ENCODE measurements at places on chromosomes 12 and 14.

- no peak for DNase-seq
Observed at GRCh38 chr12:46788072-46788887, 37.5 kb downstream of the SLC38A4 start.

- no peak for DNase-seq
Observed at GRCh38 chr12:59632408-59632807, 36.6 kb downstream of the SLC16A7 start.

DNA sequence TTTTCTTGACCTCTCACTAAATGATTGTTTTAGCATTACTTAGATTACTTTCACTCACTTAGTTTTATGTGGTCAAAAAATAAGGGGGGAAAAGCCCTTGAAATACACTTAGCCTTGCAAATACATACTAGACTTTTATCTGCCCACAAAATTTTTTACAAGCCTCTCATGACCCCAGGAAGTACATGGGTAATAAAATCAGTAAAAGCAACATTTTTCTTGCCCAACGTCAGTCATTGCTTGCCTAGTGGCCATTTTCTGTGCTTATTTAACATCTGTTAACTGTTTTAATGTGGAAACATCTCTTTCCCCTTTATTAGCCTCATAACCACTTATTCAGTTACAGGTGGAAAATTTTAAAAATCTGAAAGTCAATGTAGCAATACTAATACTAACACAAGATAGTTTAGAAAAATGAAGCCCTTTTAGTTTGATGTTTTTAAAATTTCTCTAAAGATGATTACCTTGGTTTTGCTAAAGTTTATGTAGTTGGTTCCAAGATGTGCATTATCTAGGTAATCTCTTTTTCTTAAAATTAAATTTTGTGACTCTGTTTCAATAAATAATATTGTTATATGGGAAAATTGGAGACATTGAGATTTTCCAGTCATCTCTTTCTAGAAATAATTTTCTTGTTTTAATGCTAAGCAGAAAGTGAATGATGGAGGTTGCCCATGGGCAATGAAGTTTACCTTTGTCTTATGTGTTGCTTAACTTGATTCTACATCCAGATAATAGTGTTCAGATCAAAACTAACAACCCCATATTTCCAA is 175.5 kb downstream of the TMTC2 start:
- peak; percentile 28 for DNase-seq

DNA sequence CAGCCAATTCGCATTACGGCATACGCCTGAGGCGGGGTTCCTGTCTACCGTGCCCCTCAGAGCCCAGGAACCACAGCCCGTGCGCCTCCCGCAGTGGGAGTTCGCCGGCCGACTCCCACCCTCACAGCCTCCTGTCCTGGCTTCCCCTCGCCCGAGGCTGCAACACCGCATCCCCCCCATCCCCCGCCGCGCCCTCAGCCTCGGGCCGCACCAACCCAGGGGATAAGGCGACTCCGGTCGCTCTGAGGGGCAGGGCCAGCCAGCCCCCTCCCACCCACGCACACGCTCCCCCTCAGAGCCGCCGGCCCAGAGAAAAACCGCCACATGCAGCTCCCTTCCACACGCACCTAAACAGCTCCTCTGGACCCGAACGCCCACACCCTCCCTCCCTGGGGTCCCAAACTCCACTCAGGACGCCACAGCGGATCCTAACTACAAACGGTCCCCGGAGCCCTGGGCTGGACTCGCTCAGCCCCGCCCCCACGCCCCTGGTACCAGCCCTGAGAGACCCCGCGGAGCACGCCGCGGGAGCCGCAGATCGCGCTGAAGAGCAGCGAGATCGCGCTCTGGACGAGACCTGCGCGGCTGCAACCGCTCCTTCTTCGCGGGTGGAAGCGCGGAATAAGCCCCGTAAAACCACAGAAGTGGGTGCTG is at the start of gene C14orf39:
Gene C14orf39 (minus strand): TSS at position 466 of the 654 bp plus-strand sequence. CDS start 985 bp downstream, outside the sequence.
- DNase-seq: no peak

DNA sequence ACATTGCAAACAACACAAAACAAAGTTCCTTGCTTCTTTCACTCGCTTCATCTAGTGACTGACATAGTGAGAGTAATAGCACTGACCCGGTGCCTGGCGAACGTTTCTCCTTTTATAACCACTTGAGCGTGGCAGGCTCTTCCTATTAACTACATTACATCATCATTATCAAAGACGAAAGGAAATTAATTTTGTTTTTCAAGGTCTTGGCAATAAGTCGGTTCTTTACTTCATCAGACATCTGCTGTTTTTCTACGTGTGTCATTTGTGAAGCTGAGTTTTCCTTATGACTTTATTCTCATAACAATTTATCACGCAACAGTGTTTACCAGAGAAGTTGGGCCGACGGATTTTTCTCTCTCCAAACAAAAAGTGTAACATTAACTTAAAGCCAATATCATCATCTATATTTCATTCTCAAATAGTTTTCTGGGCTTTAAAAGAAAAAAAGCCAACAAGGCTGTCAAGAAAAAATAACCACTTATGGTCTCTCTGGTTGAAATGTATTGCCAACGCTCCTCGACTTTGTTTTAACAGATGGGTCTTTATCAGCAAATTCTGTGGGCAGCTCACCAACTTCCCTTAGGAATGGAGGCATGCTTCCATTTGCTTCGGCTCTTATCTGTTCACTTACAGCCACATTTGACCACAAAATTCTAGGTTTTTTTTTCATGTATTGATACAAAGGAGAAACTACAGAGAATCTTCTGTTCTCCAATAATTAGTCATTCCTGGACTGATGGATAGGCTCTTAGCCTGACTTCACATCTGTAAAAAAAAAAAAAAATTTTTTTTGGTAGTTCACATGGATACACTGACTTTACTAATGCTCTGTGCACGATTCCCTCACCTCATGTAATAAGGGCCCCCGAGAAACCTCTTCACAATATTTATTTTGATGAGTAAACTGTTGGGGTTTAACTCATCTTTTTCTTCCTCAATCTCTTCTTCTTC is 97.1 kb upstream of the CDKN3 start:
- peak; percentile 56 for DNase-seq

GRCh38 chr14:95078867-95079266 is 78.5 kb downstream of the DICER1 start:
- no peak for DNase-seq

DNA sequence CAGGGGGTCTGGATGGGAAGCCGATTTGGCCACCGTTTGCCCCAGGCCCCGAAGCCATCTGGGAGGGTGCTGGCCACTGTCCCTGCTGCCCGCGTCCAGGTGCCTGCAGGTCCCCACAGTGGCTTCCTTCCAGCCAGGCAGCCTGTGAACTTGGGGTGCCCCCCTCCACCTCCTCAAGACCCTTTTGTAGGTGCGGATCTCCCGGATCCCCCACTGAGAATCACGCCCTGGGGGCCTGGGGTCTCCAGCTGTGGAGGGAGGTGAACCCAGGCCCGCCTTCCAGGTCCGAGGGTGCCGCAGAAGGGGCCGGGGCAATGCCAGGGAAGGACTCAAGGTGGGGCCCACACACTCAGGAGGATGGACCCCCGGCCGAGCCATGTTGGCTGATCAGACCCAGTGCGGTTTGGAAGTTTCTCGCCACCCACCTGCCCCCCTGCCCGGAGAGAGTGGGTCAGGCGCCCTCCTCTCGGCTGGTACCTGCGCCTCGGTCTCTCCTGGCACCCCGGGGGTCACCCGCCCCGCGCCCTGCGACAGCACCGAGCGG is 1.7 kb downstream of the MMP17 start:
- no peak for DNase-seq

- peak; percentile 52 for DNase-seq
Observed at GRCh38 chr14:32006263-32007110, 70.6 kb upstream of the ARHGAP5 start.

DNA sequence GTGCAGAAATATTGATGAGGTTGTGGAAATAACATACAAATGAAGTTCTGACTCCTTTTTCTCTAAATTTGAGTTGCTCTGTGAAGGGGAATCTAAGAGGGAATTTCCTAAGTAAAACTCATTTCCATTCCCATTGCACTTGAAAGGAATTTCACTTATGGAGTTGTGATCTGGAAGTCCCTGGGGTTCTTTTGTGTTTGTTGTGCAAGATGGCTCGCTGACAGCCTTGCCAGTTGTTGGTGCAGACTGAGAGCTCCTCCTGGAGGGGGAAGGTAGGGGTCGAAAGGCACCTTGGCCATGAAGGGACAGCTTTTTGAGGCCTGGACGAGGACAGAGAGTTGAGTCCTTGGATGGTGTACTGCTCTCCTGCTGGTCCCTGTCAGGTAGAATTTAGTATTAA is 72.0 kb downstream of the C12orf56 start:
- peak; percentile 3 for DNase-seq

GRCh38 chr14:21997300-21997699 is 323.7 kb upstream of the OR4E1 start:
- no peak for DNase-seq

- DNase-seq: no peak
Observed at GRCh38 chr12:89359615-89360014, 7.3 kb upstream of the DUSP6 start.

DNA sequence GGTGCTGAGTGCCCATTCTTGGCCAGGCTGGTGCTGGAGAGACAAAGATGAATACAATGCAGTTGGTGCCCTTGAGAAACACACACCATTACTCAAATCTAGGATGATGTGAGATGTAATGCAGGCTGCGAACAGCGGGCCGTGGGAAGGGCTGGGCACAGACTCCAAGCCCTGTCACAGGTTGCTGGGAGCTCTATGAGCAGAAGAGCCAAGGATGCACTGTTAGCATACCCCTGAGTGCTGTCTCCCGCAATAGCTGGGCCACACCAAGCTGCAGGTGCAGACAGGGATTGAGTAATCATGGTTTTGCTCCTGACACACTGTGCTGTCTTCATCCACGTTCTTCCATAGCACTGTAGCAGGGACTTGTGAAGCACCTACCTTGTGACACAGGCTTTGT is 247.5 kb upstream of the CRY1 start:
- no peak for DNase-seq

DNA sequence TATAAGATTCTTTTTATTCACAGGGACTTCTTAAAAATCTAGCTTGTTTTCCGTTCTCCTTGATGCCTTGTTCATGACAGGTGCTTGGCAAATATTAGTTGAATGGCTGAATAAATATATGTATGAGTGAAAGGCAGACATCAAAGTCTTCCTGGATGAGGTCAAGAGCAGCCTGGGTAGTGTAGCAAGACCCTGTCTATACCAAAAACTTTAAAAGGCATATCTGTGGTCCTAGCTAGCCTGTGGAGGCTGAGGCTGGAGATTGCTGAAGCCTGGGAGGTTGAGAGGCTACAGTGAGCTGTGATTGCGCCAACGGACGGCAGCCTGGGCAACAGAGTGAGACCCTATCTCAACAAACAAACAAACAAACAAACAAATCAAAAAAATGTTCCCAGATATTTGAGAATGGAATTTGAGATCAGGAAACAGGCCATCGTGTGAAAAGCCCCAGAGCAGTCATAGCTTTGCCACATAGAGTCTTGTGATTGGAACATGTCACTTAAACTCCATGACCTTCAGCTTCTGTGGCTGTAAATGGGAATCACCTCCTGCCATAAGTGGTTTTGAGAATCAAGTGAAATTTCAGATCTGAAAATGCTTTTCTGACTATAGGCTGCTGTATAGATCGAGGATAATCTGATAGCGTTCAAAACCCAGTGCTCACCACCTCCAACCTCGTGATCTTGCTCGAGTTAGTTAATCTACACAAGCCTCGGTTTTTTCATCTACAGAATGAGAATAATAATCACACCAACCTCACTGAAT is 64.3 kb downstream of the ZFP36L1 start:
- DNase-seq: no peak

DNA sequence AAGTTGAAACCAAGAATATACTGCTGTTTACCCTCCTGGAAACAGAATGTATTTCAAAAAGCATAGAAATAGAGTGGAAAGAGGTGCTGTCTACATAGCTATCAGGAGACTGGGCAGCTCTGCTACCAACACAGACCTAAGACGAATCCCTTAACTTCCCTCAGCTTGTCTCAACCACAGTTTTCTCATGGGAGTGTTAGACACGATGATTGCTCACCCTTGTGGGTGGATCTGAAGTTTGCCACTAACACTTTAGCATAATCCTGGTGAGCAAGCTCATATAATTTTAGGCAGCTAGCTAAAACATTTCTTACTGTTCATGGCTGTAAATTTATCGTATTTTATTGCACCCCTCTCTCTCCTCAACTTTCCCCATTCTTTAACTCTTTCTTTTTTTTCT is 38.5 kb downstream of the C12orf75 start:
- DNase-seq: no peak

GRCh38 chr14:99687284-99688209 is 3.4 kb downstream of the CYP46A1 start:
- no peak for DNase-seq

- DNase-seq: no peak
Observed at GRCh38 chr14:68271913-68272391, 452.4 kb downstream of the RAD51B start.

DNA sequence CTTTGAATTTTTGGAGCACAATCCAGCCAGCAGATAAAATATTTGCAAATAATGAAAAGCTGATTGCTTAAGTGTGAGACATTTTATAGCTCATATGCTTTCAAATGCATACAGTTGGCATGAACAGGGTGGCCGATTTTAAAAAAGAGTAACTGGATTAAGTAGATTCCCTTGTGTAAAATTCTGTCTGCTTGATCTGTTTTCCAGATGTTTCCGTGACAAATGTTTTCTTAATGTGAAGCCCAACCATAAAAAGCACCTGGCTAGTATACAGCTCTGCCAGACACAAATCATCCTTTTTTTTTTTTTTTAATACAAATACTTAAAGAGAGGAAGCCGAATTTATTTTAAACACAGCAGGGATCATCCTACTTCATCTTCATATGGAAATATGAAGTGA is 440.7 kb downstream of the CCER1 start:
- no peak for DNase-seq

GRCh38 chr12:92369056-92369455 is 223.4 kb upstream of the BTG1 start:
- no peak for DNase-seq

GRCh38 chr12:47082796-47083621 is 3.2 kb upstream of the AMIGO2 start:
- DNase-seq: peak; percentile 98

GRCh38 chr12:172732-173161 is 41.2 kb downstream of the SLC6A12 start:
- no peak for DNase-seq

- DNase-seq: no peak
Observed at GRCh38 chr14:53047307-53048069, 96.6 kb upstream of the FERMT2 start.

GRCh38 chr12:115934046-115934445 is 343.4 kb downstream of the MED13L start:
- DNase-seq: no peak
